T-cell (primary cell): ENCODE measurements at places on chromosomes 4 and X.

DNA sequence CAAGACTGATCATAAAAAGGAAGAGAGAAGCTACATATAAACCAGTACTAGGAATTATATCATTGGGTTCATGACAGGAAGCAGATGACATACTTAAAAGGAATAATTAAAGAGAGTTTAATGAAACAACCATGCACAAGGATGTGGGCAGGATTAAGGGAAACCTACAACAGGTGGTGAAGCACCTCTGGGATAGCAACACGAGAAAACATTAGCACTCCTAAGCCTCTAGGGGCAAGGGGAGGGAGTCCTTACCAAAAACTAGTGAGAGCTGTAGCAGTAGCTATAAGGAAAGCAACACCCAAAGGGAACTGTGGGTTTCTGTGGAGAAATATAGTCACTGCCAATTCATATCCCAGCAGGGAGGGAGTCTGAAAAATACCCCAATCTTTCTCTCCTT lies 7.2 kb upstream of the THOC2 start:
- no peak for DNase-seq
- H3K36me3 ChIP-seq = no peaks in the 10 kb centered on the region
- no peak overlapping the region for H3K27ac ChIP-seq
- H3K4me3 ChIP-seq = no peak overlapping the region

- DNase-seq = no peak
- H3K36me3 ChIP-seq = no peaks in the 10 kb centered on the region
- H3K27me3 ChIP-seq = no peaks in the 10 kb centered on the region
- H3K4me1 ChIP-seq = no peaks in the 10 kb centered on the region
- H3K27ac ChIP-seq = no peak overlapping the region
Observed at GRCh38 chr4:110181890-110182289, 16.5 kb downstream of the ELOVL6 start.

- H3K27me3 ChIP-seq = no peaks in the 10 kb centered on the region
- H3K4me3 ChIP-seq = no peak overlapping the region
- peaks cover 23% of the 10 kb centered on the region for H3K4me1 ChIP-seq
- no peak for DNase-seq
- H3K36me3 ChIP-seq = peaks cover 6% of the 10 kb centered on the region
Observed at GRCh38 chrX:56785442-56785841, 56.4 kb downstream of the NBDY start.

DNA sequence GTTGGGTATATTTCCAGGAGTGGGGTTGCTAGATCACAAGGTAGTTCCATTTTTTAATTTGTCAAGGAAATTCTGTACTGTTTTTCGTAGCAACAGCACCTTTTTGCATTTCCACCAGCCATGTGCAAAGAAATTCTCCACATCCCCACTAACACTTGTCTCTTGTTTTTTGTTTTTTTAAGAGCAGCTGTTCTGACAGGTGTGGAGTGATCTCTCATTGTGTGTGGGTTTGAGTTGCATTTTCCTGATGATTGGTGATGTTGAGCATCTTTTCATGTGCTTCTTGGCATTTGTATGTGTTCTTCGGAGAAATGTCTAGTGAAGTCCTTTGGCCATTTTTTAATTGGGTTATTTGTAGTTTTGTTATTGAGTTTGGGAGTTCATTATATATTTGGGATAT lies 80.3 kb upstream of the PUDP start:
- H3K4me1 ChIP-seq = no peaks in the 10 kb centered on the region
- H3K27ac ChIP-seq = no peak overlapping the region
- no peaks in the 10 kb centered on the region for H3K27me3 ChIP-seq

DNA sequence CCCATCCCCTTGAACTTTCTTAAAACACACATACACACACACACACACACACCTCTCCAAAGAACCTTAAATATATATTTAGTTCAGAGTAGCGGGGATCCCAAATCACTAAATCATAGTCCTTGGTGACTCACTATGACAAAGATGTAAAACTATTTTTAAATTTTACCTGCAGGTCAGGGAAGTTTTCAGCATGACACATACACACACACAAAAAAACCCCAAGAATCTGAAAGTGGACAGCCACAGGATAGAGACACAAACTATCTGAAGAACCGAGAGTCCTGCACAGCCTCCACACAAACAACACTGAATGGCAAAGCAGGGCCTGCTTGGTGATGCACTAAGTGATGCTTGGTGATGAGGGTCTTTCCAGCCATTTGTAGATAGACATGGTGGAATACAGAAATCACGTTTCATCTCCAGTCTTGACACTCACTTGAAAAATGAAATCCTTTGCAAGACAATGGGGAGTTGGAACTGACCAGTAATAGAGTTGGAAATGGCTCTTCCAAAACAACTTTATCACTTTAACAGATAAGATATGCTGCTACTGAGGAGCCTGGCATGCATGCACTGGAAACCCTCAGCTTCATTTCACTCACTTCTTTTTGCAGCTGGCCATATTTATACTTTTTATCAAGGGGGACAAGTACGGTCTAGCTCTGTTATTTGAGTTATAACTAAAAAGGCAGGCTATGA lies 307.3 kb downstream of the RAPGEF2 start:
- H3K36me3 ChIP-seq = no peaks in the 10 kb centered on the region
- H3K4me3 ChIP-seq = no peak overlapping the region
- DNase-seq = no peak
- no peaks in the 10 kb centered on the region for H3K4me1 ChIP-seq
- no peaks in the 10 kb centered on the region for H3K27me3 ChIP-seq

GRCh38 chrX:17020851-17021821 lies 74.7 kb downstream of the REPS2 start:
- no peak for DNase-seq
- H3K4me3 ChIP-seq = no peak overlapping the region
- H3K27ac ChIP-seq = no peak overlapping the region
- no peaks in the 10 kb centered on the region for H3K36me3 ChIP-seq
- H3K27me3 ChIP-seq = no peaks in the 10 kb centered on the region

DNA sequence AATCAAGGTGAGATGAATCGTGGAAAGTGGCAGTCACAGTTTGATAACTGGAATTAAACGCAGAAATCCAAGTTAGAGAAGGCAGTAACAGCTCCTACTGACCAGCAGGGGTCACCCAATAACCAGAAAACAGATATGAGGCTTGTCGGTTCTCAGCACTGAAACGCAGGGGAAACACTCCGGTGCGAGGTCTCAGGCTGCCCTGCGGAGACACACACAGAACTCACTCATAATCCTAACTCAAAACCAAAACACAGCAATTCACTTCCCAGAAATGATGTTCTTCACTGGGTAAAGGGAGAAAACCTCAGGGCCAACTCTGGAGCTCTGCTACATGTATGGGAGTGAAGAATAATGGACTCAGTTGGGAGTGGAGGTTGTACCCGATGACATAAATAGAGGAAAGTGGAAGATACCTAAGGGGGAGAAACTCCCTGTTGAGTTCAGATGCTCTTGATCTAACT lies 384.4 kb downstream of the RAPGEF2 start:
- no peaks in the 10 kb centered on the region for H3K36me3 ChIP-seq
- H3K4me1 ChIP-seq = no peaks in the 10 kb centered on the region
- no peak overlapping the region for H3K27ac ChIP-seq
- no peak for DNase-seq
- H3K27me3 ChIP-seq = no peaks in the 10 kb centered on the region

DNA sequence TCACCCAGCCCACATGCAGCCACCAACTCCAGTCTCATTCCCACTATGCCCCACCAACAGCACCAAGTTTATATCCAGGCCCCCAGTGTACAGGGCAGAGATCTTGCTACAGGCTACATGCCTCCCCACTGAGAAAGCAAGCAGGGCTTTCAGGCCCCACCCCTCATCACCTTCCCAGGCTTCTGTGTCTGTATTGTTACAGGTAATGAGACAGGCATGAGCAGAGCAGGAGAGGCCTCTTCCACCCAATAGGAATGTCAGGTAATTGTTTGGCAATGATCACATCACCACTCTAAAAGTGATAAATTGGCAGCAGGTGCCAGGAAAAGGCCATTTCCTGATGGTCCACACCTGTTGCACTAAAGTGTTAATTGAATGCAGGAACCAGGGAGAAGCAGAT lies 102.5 kb downstream of the ZNF518B start:
- H3K27ac ChIP-seq = no peak overlapping the region
- H3K36me3 ChIP-seq = no peaks in the 10 kb centered on the region
- H3K4me3 ChIP-seq = no peak overlapping the region
- peaks cover 10% of the 10 kb centered on the region for H3K27me3 ChIP-seq

GRCh38 chr4:156505341-156505955 lies 466.2 kb downstream of the PDGFC start:
- no peaks in the 10 kb centered on the region for H3K27me3 ChIP-seq
- no peak overlapping the region for H3K27ac ChIP-seq
- H3K4me1 ChIP-seq = no peaks in the 10 kb centered on the region
- no peak overlapping the region for H3K4me3 ChIP-seq
- H3K36me3 ChIP-seq = no peaks in the 10 kb centered on the region
- no peak for DNase-seq

- H3K36me3 ChIP-seq = no peaks in the 10 kb centered on the region
- no peaks in the 10 kb centered on the region for H3K27me3 ChIP-seq
- no peaks in the 10 kb centered on the region for H3K4me1 ChIP-seq
- no peak overlapping the region for H3K4me3 ChIP-seq
Observed at GRCh38 chr4:23934915-23935314, 45.1 kb upstream of the PPARGC1A start.

DNA sequence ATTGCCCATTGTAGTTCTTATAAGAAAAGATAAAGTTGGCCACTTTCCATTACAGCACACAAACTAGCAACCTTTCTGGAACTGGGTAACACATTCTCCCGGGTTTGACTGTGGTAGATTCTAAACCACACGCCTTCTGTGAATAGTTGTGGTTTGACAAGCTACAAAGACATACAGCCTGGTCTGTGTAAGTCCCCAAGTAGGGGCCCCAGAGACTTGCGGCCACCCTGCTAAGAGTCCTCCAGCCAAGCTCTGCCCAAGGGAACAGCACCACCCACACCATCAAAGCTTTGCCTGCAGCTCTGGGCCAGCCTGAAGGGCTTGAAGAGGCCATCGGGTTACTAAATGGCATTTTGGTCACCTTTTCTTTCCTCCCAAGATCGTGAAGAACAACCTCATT lies 203.4 kb downstream of the MAML3 start:
- no peaks in the 10 kb centered on the region for H3K27me3 ChIP-seq
- H3K27ac ChIP-seq = no peak overlapping the region
- DNase-seq = no peak

DNA sequence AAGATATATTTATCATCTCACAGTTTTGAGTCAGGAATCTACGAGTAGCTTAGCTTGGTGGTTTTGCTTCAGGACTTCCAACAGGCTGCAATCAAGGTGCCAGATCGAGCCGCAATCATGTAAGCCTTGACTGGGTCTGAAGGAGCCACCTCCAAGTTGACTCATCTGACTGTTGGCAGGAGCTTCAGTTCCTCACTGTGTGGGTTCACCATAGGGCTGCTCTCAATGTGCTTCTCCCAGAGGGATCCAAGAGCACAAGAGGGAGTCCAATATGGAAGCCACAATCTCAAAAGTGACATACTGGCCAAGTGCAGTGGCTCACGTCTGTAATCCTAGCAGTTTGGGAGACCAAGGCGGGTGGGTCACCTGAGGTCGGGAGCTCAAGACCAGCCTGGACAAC lies 26.5 kb downstream of the DCHS2 start:
- no peak overlapping the region for H3K4me3 ChIP-seq
- DNase-seq = no peak
- H3K4me1 ChIP-seq = no peaks in the 10 kb centered on the region
- peaks cover 5% of the 10 kb centered on the region for H3K27me3 ChIP-seq
- no peak overlapping the region for H3K27ac ChIP-seq

DNA sequence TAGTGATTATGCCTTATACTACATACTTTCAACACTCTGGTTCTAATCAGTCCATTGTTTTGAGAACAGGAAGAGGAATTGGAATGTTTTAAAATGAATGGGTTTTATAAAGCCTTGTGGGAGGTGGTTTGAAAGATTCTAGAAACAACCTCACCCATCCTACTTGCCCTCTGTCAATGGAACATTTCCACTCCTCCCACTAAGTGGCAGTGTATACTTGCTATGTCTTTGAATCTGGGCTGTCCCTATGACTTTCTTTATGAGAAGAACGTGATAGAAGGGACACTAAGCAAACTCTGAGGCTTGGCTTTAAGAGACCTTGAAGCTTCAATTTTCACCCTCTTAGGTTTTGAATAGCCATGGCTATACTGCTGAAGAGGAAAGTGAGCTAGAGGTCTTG lies 611.2 kb downstream of the PPP4R3C start:
- no peak overlapping the region for H3K27ac ChIP-seq
- no peaks in the 10 kb centered on the region for H3K36me3 ChIP-seq
- no peak overlapping the region for H3K4me3 ChIP-seq

GRCh38 chr4:113825272-113825671 lies 63.7 kb upstream of the CAMK2D start:
- no peaks in the 10 kb centered on the region for H3K36me3 ChIP-seq
- no peaks in the 10 kb centered on the region for H3K27me3 ChIP-seq
- DNase-seq = peak; percentile 2
- H3K4me3 ChIP-seq = no peak overlapping the region

- no peak for DNase-seq
Observed at GRCh38 chr4:78588894-78589545, 37.5 kb downstream of the ANXA3 start.

DNA sequence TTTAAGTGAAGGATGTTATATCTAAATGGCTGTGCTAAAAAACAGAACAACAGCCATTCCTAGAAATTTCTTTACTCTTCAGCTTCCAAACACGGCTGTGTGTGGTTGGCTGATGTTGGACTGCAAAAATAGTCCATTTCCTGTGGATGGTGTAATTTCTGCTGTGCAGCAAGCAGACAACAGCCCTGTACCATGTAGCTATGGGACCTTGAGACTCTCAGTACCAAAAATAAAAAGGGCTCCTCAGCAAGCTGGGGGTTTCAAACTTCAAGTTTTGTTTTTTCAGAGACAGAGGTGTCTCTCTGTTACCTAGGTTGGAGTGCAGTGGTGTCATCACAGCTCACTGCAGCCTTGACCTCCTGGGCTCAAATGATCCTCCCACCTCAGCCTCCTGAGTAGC lies 18.1 kb downstream of the CD40LG start:
- no peaks in the 10 kb centered on the region for H3K27me3 ChIP-seq
- no peak overlapping the region for H3K4me3 ChIP-seq
- H3K4me1 ChIP-seq = peaks cover 15% of the 10 kb centered on the region

- DNase-seq = no peak
- H3K27me3 ChIP-seq = no peaks in the 10 kb centered on the region
- no peak overlapping the region for H3K4me3 ChIP-seq
- no peak overlapping the region for H3K27ac ChIP-seq
- H3K36me3 ChIP-seq = no peaks in the 10 kb centered on the region
Observed at GRCh38 chr4:75040703-75041102, 107.8 kb downstream of the PARM1 start.

DNA sequence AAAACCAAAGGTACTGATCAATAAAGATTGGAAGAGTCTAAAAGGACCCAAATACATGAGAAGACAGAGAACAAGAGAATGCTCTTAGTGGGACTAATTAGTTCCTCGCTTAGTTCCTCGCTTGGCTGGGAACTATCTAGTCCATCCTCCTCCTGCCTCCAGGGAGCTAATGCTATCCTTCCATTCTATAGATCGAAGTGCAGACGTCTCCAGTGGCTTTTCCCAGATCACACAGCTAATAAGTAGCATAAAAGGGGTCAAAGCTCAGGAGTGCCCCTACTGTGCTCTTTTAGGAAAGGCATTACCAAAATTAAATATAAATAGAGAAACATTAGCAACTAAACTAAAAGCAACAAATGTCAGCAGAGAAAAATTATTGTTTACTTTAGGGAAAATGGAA lies 42.3 kb upstream of the PPARGC1A start:
- H3K36me3 ChIP-seq = no peaks in the 10 kb centered on the region
- no peak for DNase-seq
- no peak overlapping the region for H3K4me3 ChIP-seq
- no peaks in the 10 kb centered on the region for H3K4me1 ChIP-seq
